NCI-H187 treated with DMSO at 0.1 percent for 48 hours (cell line): ENCODE measurements at places on chromosomes 2 and 18.

DNA sequence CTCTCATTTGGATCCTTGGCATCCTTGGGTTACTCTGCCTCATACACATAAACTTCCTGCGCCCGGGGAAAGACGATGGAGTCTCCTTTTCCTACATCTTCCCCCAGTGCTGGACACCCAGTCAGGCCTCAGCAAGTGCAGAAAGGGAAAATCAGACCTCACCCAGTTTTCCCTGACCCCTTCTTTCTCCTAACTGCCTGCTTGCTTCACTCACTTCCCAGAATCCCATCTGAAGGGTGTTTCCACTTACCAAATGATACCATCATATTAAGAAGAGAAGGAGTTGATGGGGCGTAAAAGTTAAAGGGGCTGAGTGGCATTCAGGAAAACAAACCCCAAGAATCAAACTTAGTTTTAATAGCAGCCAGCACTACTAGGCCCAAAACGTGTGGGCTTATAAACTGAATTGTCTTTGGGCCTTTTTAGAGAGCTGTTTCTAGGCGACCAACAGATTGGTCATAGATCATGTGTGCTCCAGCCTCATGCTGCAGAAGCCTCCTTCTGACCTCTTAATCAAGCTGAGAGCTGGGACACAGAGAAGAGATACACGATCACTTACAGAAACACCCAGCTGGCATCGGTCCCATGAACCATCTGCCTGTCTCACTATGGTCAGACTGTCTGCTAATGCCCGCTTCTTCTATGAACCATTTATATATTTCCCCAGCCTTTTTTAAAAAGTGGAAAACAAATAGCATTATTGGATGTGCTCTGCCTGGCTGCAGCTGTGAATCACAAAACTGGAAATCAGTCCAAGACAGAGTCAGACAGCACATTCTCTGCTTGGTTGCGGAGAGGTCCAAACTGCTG is 165.7 kb upstream of the SLC14A2 start:
- DNase-seq: peak; percentile 18

DNA sequence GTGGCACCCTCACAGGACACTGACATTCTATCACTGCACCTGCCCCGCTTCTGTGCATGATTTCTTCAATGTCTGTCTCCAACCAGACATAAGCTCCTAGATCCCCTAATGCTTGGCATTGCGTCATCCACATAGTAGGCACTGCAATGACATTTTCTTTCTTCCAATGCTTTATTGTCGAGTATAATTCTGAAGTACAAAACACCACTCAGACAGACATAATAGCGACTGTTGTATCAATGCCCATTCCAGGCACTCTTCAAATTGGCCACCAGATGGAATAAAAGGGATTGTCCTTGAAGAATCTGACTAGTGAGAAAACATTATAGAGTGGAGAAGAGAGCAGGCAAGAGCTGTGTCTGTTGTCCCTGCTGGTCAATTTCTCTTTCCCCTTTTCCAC is 89.0 kb downstream of the LPIN1 start:
- no peak for DNase-seq

GRCh38 chr18:23213200-23213599 is 77.9 kb downstream of the CABLES1 start:
- DNase-seq: no peak

GRCh38 chr2:182655750-182656149 is 60.3 kb upstream of the DNAJC10 start:
- no peak for DNase-seq

GRCh38 chr2:36478999-36479398 is 119.0 kb downstream of the FEZ2 start:
- no peak for DNase-seq

DNA sequence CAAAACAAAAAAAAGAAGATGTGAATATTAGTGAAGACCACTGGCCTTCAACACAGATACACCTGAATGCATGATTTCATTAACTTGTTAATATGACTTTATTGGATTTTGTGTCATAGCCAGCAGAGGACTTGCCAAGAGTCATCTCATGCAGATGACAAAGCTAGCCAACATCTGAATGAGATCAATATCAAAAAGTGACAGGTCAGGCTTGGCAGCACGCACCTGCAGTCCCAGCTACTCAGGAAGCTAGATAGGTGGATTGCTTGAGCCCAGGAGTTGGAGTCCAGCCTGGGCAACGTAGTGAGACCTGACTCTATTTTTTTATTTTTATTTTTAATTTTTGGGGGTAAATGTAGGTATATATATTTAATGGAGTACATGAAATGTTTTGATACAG is 54.5 kb upstream of the TGIF1 start:
- DNase-seq: no peak

- DNase-seq: no peak
Observed at GRCh38 chr2:45974056-45974455, 322.6 kb downstream of the PRKCE start.

- no peak for DNase-seq
Observed at GRCh38 chr18:27996801-27997272, 180.1 kb downstream of the CDH2 start.

- no peak for DNase-seq
Observed at GRCh38 chr2:234071664-234072063, 21.2 kb downstream of the SPP2 start.

DNA sequence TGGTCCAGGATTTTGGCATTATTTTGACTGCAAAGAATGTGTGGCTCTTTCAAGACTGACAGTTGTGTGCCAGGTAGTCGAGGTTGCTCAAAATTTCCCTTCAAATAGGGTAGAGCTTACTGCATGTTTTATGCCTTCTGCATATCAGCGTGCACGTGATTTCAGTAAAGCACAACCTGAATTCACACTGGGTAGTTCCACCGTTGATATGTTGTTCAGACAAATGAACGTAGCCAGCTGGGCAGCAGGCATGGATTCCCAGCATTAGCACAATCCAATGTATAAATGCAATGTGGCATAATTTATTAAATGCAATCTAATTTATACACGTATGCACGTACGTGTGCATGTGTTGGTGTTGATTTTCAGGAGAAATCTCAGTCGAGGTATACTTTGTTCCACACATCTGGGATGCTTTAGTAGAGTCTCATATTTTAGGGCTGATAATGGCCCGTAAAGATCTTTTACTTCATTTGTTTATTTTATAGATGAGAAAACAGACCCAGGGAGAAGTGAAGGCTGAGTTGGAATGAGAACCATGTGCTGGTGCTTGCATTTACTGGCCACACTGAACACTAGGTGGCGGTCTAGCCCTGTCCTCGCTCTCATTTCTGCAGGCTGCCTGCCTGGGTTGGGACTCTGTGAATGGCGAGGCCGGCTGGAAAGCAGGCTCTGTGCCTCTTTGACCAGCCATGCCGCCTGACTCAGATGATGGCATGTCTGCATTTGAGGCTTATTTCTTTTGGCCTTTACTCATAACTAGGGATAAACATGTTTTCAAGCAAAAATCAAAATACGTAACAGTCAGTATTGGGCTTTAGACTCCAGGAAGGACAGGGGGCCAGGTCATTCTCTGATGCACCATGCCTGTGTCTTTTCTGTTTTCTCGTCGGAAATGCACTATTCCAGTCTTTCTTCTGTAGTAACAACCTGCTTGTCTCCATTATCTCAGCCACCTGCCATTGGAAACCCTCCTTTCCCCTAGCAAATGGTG is 120.4 kb downstream of the RNF144A start:
- peak; percentile 38 for DNase-seq

DNA sequence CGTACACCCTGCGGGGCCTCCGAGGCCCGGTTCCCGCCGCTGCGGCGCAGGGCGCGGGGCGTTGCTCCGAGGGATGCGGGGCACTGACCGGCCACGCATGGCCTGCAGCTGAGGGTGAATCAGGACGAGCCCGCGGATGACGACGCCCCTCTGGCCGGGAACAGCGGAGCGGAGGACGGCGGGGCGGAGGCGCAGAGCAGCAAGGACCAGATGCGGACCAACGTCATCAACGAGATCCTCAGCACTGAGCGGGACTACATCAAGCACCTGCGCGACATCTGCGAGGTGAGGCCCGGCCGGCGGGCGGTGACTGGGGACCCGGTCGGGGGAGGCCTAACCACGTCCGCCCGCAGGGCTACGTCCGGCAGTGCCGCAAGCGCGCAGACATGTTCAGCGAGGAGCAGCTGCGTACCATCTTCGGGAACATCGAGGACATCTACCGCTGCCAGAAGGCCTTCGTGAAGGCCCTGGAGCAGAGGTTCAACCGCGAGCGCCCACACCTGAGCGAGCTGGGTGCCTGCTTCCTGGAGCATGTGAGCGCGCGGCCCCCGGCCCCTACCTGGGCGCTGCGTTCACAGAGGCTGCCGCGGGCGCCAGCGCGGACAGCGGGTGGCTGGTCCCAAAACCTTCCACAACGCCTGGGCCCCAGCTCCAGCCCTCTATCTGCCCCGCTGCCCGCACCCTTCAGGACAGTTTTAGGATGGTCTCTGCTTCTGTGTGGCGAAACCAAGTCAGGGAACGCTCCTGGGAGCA is 53.2 kb downstream of the FAM168B start:
- no peak for DNase-seq

- DNase-seq: no peak
Observed at GRCh38 chr2:226622484-226622883, 177.1 kb downstream of the IRS1 start.

- DNase-seq: no peak
Observed at GRCh38 chr18:34738175-34738894, 28.2 kb downstream of the DTNA start.

GRCh38 chr2:190856985-190857384 is 23.6 kb upstream of the GLS start:
- no peak for DNase-seq

DNA sequence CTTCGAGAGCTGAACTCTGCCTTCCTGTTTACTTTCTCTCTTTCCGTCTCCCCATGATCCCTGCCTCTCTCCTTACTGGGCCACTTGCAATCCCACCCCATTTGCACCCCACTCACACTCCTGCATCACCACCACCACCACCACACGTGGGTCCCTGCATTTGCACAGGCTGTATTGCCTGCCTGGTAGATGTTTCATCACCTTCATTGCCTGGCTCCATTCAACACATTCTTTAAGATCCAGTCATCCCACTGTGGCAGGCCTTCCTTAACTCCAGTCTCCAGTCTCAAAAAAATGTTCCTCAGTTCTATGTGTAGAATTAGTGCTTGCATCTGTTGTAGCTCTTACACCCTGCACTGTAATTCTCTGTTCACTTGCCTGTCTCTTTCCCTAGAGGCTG is 13.9 kb downstream of the NOSTRIN start:
- DNase-seq: no peak

- DNase-seq: no peak
Observed at GRCh38 chr2:127906206-127906926, 20.6 kb upstream of the AMMECR1L start.

- peak; percentile 55 for DNase-seq
Observed at GRCh38 chr2:5373200-5373599, 319.0 kb upstream of the SOX11 start.

GRCh38 chr2:12002215-12002614 is 255.8 kb downstream of the LPIN1 start:
- DNase-seq: no peak

- no peak for DNase-seq
Observed at GRCh38 chr2:131035826-131036231, 57.4 kb downstream of the FAM168B start.

- no peak for DNase-seq
Observed at GRCh38 chr2:233107831-233108300, 47.7 kb downstream of the INPP5D start.

DNA sequence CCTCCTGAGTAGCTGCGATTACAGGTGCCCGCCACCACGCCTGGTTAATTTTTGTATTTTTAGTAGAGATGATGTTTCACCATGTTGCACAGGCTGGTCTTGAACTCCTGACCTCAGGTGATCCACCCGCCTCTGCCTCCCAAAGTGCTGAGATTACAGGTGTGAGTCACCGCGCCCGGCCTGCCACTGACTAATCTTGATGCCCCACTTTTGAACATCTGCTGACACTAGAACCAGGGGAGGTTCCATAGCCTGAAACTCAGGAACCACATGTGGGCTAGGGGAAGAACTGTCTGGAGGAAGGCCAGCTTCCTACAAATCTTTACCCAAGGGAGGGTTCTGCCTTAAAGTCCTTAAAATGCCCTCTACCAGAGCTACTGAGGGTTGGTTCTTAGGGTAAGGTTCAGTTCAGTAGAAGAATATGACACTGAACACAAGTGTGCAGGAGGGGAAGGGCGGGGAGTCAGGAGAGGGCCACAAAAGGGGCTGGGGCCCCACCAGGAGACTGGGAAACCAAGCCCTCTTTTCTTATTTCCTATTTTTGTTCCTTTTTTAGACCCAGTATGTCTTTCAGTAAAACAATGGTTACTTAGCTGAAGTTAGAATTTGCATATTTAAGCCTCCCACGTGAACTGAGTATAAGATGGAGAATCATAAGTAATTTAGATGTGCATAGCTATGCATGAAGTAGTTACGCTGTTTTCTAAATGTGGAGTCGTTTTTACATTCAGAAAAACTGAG is 6.3 kb upstream of the RAB31 start:
- DNase-seq: no peak

- DNase-seq: no peak
Observed at GRCh38 chr18:49698525-49699025, 114.8 kb downstream of the ACAA2 start.

DNA sequence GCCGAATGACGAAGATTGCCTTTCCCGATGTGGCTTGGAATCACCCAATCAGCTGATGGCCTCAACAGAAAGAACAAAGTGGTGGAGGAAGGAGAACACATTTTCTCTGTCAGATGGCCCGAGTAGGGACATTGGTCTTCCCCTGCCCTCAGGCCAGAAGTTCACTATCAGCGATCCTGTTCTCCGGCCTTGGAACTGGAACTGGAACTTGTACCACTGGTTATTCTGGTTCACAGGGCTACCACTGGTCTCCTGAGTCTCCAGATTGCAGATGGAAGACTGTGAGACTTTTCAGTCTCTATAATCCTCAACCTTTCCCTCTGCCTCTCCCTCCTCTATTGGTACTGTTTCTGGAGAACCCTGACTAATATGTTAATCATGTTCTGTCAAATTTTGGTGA is 180.4 kb downstream of the ANKRD30B start:
- no peak for DNase-seq
